NCI-H1105 (cell line): ENCODE measurements at places on chromosomes 7 and 10.

DNA sequence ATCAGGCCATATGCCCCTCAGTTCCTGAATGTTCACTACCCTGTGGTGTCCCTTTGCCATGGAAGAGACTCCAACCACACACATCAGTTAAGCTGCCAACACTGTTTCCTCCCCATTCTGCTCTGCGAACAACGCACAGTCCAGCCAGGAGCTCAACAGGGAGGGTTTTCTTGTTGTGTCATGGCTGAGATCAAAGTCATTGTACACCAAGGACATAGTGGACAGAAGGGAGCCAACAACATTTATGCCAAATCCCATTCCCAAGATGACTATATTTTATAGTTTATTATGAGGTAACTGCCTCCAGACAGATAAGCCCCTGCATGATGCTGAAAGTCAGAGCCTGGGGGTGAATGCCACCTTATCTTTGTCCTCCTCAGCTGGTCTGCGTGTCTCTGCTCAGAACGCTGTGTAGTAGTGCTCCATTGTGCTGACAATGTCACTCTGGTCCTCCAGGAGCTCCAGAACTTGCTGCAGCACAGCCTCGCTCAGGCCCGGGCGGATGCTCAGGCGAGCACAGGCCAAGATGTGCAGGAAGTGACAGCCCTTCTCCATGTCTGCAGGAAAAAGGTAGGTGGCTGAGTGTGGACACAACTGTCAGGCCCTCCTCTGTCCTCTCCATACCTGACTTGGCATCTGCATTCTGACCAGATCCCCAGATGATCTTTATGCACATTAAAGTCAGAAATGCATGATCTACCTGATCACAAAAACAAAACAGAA lies 27.1 kb upstream of the SH3PXD2A start:
- DNase-seq = no peak

DNA sequence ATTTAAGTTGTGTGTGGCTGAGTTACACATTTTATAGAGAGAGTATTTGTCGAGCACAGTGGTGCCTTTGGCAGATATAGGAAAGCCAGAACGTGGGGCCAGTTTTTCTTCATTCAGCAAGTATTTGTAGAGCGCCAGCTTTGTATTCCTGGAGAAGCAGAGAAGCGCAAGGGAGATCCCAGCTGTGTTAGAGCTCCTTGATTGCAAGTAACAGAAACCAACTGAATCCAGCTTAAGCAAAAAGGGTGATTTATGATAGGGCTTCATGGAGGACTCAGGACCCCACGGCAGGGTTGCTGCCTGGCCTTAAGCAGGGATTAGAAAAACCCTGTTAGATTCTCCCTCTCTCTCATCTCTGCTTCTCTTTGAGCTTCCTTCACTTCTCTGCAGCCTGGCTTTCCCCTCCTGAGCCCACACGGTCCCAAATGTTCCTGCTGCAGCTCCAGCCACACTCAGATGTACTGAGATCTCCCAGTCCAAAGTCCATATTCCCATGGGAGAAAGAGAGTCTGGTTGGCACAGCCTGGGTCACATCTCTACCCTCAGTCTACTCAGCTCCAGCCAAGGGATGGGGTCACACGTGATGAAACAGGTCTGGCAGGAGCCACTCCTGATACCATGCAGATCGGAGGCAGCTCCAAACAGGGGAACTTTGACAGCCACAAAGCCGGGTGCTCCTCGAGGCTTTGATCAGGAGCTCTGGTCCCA lies 16.7 kb downstream of the UBTD1 start:
- DNase-seq = no peak

DNA sequence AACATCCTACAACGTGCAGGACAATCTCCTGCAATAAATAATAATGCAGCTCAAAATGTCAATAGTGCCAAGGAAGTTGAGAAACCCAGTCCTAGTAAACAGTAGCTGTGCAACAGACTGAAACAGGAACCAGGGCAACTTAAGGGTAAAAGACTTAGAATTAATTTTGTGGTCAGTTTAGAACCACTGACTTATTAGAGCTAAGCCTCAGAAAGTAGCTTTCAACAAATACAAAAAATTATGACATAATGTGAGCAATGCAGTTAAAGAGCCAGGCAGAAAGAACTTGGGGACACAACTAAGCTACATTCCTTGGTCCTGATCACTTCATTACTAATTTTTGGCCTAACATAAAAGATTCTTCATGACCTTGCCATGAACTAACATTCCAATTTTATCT lies 195.4 kb downstream of the MACC1 start:
- no peak for DNase-seq

- no peak for DNase-seq
Observed at GRCh38 chr10:125482637-125483036, 200.3 kb downstream of the TEX36 start.

DNA sequence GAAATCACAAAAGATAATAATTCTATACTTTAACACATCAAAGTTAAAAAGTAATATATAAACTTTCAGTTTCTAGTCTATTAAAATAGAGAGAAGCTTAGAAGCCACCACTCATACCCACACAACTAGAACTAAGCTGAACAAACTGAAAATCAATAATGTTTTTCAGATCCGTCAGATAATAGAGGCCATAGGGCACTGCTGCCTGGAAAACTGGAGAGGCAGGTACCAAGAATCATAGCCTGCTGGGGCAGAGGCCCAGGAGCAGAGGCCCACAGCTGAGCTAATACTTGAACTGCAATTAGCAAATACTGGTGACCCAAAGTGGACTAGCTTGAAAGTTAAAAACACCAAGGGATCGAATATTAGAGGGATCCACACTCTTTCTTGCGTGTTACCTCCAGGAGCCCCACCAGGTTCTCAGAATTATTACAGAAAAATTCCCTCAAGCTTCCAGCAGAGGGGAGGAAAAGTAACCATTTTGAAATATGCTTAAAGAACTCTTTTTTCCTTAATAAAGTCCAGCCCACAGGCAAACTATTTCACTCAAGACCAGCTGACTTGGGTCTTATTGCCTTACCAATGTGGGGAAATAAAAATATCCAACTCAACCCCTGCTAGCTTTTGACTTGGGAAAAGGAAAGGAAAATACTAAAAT lies 774.1 kb upstream of the IGFBP3 start:
- no peak for DNase-seq
